ENCODE measurements at places on chromosomes 12 and 14.

- no peak for DNase-seq
Observed at GRCh38 chr12:93970900-93971688, 177.3 kb upstream of the PLXNC1 start.

DNA sequence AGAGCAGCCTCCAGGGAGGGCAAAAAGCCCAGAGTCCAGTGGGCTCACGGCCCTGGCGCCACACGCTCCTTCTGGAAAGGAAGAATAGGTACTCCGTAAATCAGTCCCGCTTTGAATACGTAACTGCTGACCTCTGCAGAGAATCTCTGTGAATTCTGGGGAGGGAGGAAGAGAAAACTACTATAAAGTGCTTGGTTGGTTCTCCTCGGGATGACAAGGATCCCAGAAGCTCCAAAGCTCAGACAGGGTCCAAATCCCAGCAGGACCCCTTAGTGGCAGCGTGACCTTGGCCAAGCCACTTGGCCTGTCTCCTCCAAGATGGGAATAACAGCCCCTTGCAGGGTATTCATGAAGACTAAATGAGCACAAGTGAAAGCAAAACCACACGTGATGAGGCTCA lies 31.7 kb downstream of the ANO2 start:
- DNase-seq: no peak

DNA sequence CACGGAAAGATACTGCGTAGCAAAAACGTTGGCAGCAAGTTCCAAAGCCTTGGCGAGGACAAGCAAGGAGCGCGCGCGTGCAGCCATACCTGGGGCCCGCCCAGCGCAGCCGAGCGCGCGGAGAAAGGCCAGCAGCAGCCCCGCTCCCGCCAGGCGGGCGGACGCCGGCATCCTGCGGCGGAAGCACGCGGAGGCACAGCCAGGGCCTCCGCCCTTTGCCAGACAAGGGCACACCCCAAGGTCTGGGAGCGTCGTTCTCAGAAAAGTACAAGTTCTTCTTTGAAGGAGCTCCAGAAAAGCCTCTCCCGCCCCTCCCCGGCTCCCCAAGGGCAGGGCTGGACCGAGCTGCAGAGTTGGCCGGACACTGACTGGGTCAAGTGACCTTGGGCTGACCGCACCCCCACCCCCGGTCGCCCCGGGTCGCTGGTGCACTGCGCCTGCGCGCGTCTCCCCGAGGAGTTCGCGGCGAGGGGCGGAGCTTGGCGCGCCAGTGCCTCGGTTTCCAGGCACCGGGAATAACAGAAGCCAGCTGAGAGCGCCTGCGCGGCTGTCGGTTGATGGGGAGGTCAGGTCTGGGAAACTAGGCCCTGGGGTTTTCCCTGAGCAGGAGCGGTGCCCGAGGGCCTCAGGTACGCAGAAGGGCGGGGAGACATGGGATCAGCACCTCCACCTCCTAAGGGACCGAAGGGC lies at the start of gene ZC2HC1C:
Gene ZC2HC1C (plus strand): TSS at position 521 of the 690 bp plus-strand sequence. CDS start 933 bp downstream, outside the sequence.
- DNase-seq: peak; percentile 90

DNA sequence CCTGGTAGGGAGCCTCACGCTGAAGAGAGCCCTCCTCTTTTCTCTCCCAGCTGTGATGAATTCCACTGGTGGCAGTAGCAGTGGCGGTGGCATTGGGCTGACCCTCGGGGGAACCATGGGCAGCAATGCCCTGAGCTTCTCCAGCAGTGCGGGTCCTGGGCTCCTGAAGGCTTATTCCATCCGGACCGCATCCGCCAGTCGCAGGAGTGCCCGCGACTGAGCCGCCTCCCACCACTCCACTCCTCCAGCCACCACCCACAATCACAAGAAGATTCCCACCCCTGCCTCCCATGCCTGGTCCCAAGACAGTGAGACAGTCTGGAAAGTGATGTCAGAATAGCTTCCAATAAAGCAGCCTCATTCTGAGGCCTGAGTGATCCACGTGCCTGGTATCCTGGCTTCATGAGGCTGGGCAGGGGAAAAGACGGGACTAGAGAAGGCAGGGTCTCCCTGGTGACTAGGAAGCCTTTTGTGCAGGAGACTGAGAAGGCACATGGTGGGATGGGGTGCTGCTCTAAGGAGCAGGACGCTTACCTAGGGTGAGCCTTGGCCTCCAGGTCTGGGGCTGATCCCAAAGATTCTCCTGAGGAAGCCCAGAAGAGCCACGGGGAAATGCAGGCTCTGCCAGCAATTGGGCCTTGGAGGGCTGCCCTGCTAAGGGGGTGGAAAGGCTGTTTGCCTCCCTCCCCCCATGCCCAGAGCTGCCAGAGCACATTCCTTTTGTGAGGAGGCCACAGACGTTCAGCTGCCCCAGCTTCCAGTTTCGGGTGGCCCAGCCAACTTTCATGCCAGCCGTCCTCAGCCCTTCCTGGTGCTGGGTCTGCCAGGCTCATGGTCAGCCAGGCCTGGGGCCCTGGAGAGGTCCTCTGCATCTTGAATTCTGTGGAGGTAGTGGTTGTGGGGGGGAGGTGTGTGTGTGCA lies 15.8 kb downstream of the KRT7 start:
- peak; percentile 17 for DNase-seq

DNA sequence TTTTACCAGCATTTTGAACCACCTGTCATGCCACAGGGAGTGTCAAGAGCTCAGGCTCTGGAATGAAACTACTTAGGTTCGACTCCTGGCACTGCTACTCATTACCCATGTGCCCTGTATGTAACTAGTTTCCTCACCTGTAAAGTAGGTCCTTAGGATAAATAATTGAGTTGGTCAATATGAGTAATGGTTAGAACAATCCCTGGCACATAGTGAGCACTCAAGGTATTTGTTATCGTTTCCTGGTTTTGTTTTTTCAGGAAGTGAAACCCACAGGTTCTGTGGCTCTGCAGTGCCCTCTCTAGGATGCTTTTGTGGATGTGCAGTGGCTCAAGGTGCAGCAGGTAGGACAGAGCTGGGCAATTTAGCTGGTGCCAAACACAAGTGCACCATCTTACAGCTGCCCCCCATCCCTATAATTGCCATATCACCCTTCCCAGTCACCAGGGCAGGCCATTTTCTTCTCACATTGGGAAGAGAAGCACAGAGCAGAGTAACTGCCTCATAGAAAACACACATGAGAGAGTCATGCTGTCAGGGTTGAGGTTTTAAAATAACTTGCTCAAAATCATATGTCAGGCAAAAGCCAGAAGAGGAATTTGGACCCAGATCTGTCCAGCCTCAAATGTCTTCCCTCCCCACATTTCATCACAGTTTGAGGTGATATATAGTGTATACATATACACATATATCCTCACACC lies 297.5 kb downstream of the RPAP3 start:
- DNase-seq: peak; percentile 36

GRCh38 chr14:41137741-41138140 lies 468.9 kb upstream of the LRFN5 start:
- no peak for DNase-seq

DNA sequence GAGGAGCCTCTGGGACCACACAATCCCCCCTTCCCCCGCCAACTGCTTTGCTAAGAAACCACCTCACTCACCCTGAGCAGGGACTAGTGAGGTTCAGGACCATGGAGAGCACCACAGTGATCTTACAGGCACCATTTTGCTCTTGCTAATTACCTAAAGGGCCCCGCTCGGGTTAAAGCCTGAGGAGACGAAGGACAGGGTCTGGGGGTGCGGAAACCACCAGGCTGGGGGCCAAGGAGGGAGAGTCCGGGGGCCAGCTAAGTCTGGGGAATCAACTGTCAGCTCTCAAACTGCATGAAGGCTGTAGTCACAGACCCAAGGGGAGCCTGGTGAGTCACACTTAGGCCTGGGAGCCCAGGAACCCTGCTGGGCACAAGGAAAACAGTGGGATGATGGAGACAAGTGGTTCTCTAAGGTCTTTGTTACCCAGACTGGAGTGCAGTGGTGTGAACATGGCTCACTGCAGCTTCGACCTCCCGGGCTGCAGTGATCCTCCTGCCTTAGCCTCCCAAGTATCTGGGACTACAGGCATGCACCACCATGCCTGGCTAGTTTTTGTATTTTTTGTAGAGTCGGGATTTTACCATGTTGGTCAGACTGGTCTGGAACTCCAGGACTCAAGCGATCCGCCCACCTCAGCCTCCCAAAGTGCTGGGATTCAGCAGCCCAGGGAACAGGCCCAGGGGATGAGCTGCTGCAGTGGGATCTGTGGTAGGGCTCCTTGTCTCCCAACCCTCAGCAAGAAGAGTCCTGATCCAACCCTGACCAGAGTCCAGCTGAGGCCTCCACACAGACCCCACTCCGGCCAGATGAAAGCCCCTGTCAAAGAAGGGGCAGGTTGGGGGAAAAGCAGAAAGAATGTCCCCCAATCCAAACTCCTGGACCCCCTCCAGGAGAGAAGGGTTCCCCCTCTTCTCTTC lies 98.8 kb downstream of the CALM1 start:
- peak; percentile 83 for DNase-seq

DNA sequence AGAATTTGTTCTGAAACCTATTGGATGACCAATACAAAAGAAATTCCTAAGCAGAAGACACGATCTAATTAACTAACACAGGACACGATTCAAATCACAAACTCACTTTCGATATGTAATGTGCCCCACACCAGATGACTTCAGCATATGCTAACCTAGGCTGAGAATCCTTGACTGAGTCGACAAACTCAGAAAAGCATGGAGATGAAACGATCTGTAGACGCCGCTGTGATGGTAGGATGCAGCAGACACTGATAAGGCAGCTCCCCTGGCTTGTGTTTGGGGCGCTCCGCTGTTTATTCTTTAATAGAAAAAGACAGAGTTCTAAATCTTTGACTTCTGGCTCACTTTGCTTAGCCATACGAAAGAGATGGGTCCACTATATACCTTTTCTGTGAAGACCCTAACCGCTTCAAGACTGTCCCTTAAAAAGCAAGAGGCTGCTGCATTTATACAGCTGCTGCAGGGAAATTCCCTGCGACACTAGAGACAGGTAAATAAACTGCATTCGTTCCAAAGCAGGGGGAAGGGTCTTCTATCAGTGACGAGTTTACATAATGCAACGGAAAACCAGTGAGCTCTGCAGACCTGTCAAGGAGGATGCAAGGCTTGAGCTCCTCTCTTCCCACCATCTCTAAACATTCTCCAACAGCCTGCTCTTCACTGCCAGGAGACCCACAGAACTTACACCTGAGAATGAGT lies 929 bp downstream of the CHD8 start:
- no peak for DNase-seq

GRCh38 chr12:29104516-29104915 lies 44.6 kb upstream of the FAR2 start:
- no peak for DNase-seq

GRCh38 chr14:33682760-33683159 lies 268.1 kb downstream of the EGLN3 start:
- DNase-seq: no peak

DNA sequence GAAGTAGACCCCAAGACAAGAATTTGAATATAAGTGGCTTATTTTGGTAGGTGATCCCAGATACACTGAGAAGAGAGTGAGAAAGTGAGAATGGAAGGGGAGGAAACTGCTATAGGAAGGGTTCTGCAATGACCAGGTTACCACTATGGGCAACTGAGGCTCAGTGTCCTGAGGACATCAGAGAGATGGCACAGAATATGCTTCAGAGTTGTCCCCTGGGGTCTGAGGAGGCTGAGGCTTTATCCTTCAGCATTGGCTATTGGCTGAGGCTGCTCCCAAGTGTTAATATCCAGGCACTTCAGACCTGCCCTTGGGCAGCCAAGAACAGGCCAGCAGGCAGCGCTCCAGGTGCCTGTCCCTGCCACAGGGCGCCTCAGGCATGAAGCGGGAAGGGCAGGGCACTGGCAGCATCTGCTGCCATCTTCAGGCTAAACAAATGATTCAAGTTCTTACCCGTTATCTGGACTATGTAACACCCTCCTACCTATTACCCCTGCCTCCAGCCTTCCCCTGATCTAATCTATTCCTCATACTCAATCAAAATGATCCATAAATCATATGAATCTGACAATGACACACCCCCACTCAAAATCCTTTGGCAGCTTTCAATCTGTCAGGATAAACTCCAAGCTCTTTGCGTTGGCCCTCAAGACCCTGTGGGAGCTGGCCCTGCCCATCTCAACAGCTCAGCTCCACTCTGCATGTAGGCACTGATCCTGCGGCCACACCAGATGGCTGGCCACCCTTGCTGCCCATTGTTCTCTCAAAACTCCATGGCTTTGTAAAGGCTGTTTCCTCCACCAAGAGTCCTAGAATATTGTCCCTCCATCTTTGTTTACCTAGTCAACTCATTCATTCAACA lies 42.4 kb downstream of the CKAP4 start:
- DNase-seq: no peak

DNA sequence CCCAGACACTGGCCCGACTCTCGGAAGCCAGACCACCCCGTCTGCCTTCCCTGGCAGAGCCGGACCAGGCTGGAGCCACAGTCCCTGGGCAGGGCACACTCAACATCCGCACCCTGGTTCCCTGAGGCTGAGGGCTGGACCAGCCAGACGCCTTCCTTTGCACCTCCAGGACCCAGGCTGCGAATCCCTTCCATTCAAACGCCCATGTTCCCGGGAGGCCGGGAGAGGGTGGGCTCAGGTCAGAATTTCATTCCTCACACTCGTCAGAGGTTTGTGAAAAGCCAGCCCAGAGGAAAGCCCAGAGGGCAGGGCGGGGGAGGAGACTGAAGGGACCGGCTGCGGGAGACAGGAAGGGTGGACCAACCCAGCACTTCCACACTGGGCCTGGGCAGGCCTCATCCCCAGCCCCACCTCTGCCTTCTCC lies 58.7 kb downstream of the LRRC74A start:
- no peak for DNase-seq

- no peak for DNase-seq
Observed at GRCh38 chr12:92002673-92003382, 142.8 kb downstream of the BTG1 start.

GRCh38 chr12:68521321-68521839 lies 89.3 kb upstream of the RAP1B start:
- DNase-seq: no peak

DNA sequence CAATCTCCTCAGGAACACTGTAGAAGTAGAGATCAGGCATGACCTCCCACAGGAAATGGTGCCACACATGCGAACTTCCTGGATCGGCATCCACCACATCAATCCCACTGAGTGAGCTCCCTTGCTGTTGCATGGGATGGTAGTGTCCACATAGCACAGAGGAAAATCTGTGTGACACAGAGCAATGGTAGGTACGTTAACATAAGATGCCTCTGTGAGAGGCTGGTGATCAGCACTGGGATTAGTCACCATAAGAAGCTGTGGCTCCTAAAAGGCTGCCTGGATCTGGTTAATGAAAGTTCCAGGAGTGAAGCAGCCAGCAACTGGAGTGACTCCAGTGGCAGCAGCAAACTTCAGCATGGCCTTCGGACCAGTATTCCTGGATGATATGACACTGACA lies 21.8 kb downstream of the WDHD1 start:
- no peak for DNase-seq

DNA sequence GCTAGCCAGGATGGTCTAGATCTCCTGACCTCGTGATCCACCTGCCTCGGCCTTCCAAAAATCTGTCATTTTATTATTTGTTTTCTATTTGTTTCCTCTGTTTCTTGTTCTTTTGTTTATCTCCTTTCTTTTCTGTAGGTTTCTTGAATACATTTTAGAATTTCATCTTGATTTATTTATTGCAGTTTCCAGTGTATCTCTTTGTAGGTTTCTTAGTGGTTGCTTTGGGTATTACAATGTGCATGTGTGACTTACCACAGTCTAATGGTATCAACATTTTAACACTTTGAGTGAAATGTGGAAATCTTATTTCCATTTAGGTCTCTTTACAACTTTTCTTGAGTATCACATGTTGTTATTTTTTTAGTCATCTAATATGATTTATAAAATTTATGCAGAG lies 29.9 kb upstream of the MUCL1 start:
- DNase-seq: no peak

Measured in GM13976 (cell line).